T-helper 2 cell (primary cell): ENCODE measurements at places on chromosomes 16 and 17.

GRCh38 chr16:78227855-78228254, 128.4 kb downstream of the WWOX start:
- no peak for DNase-seq

DNA sequence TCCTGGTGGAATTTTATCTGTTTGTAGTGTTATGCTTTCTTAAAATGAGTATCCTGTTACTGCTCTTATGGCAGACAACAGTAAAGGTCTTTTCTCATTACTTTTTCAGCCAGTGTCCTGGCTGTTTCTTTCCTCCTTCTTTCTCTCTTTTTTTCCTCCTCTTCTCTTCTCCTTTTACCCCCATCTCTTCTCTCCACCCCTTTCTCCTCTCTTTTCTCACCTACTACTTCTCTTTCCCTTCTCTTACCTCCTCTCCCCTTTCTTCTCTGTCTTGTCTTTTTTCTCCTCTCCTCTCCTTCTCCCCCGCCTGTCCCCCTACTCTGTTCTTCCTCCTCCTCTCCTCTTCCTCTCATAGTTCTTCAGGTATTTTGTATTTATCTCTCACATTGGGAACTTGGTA, 48.9 kb downstream of the CPD start:
- no peak for DNase-seq

GRCh38 chr17:67243284-67243683, 1.7 kb downstream of the HELZ start:
- DNase-seq: no peak

DNA sequence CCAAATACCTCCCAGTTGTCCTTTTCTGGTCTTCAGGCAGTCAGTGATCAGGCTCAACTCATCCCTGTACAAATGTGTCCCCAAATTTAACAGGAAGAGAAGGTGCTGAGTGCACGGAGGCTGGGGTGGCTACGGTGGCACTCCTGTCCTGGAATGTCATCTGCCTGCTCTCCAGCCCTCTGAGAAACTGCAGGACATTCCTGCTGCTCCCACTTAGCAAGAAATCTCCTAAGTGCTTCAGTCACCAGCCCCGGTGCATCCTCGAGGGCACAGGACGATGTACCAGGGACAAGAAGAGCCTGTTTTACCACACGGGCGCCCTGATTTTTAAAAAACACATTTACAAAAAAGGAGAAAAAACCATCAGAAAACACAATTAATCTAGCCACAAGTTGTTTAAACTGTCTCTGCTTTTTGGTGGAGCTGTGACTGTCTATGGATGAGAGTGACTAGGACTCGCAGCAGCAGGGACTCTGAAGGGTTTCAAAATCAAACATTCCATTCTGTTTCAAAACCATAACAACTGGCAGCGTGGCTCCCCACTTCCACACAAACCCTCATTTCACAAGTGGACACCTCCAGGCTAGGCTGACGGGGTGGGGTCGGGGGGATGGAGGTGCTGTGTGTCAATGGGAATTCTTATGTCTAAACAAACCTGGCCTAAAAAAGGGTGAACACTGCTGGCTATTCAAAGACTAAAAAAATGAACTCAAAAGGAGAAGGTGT, 65.3 kb upstream of the CNEP1R1 start:
- DNase-seq: no peak

- no peak for DNase-seq
Observed at GRCh38 chr17:35744830-35745229, 8.2 kb downstream of the GAS2L2 start.

DNA sequence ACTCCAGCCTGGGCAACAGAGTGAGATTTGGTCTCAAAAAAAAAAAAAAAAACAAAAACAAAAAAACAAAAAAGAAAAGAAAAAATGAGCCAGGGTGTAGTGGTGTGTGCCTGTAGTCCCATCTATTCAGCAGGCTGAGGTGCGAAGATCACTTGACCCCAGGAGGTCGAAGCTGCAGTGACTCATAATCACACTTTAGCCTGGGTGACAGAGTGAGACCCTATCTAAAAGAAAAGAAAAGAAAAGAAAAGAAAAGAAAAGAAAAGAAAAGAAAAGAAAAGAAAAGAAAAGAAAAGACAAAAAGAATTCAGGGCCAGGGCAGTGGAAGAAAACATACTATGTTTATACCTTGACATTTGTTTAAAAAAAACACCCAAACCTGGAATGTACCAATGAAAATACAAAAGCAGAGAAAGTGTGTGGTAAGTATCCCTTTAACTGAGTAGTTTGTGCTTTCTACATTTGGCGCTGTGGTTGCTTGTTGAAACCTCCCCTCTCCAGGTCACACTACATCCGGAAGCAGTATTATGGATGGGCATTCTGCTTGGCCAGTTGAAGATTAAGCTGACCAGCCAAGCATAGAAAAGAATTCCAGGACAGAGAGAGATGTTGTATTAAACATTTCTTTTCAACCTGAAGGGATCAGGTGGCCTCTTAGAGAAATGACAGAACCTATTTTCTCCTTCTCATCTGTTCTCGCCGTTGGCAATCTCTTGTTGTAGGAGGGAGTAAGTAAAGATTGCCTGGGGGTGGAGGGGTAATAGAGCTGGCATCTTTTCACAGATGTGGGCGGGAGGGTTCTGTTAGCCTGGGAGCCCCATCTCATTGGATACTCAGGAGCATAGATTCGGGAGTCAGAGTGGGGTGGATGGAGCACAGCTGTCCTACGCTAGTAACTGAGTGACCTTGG, 12.1 kb upstream of the PRKCB start:
- no peak for DNase-seq

- peak; percentile 85 for DNase-seq
Observed at GRCh38 chr17:40121181-40122135, at the start of gene MSL1. TSS of gene MSL1 (plus strand) at chr17:40121971. CDS start at chr17:40122613, 642 bp downstream.

DNA sequence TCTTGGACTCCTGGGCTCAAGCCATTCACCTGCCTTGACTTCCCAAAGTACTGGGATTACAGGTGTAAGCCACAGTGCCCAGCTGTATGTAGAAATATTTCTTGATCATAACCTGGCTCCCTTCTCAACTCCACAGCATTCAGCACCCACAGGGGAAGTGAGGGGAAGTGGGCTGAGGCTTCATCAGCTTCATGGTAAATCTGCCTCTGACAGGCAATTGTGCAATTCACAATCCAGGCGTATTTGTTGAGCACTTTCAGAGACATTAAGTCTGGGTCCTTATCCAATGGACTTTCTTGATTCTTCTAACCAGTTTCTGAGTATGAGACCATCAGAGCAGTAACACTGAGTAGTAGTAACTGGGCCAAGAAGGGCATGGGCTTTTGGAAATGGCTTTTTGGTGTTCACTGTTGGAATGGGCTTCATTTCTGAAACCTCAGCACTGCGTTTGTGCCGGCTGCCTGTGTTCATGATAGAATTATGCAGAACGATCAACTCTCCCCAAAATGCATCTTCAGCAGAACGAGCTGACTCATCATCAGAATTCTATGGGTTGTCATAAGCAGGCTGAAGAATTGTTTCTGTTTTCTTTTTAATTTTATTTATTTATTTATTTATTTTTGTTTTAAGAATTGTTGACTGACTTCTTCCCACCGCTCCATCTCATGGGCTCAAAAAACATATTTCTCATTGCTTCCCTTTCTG, 28.9 kb downstream of the FAM20A start:
- no peak for DNase-seq
